Liver (tissue), 10 donors: ENCODE measurements at places on chromosomes 6 and 20.

- DNase-seq = no peak
These were observed 190.4 kb upstream of the JAG1 start for GRCh38 chr20:10864076-10864672.

GRCh38 chr6:44221961-44222335 lies 1.4 kb upstream of the SLC29A1 start:
- DNase-seq = no peak

- DNase-seq = no peak
These were observed 9.3 kb downstream of the ANGPT4 start for GRCh38 chr20:906703-907270.

- DNase-seq = no peak
These were observed 157.2 kb downstream of the SIM1 start for GRCh38 chr6:100307561-100307960.

DNA sequence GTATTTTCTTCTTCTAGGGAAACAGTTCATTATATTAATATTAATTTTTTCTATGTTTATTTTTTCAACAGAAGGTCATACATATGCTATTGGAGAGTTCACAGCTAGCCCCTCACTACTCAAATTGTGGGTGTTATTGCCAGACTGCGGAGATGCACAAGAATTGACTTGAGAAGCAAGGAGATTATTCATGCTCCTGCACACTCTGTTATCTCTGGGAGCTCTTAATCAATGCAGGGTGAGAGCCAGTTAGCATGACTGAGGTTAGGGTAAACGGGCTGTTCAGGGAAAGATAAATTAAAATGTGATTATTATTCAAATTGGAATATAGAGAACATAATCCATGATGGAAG lies 48.9 kb upstream of the DEFB112 start:
- no peak for DNase-seq

DNA sequence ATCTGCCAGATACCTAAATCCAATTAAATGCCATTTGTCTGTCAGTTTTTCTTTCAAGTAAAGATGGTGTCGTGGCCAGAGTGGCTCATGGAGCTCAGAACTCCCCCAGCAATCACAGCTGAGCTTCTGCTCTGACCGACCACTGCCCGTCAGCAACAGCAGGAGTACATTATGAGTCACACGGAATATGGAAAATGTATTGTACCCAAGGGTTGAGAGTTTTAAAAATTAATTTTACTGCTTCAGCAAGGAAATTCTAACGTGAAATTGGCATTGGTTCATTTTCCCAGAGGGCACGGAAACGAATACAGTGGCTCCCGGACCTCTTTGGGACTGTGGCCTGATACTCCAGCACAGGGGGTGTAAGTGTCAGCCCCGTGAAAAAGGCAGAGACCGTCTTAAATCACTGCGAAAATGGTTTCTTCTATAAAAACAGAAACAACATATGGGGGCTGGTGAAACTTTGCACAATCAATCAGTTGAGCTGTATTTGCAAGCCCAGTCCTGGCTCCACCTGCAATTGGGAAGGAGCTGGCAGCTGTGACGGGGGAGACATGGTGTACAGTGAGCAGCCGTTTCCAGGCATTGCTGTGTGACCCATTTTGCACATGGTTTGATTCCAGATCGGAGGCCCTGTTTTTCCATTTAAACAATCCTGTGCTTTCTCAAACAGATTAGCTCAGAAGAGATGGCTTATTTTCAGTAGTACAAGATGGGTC lies 12.8 kb downstream of the NPEPL1 start:
- DNase-seq = no peak

DNA sequence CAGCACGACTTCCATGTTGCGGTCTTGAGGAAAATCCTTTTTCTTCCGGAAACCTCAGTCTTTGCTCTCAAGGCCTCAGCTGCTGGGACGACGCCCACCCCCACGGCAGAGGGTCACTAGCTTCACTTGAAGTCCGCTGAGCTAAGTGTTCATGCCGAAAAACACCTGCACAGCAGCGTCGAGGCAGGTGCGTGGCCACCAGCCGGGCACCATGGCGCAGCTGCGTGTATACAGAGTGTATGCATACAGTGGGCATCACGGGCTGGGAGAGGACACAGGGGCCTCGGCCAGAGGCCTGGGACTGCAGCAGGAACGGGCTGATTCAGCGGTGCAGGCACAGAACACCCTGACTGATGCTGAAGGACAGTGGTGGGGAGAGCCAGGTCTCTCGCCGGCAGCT lies 20.1 kb downstream of the KCNQ2 start:
- DNase-seq = no peak

- no peak for DNase-seq
These were observed 29.3 kb upstream of the PDYN start for GRCh38 chr20:2023151-2023550.

- no peak for DNase-seq
These were observed 636.9 kb downstream of the MMUT start for GRCh38 chr6:48826152-48826515.

GRCh38 chr6:156852147-156852857 lies 75.1 kb downstream of the ARID1B start:
- DNase-seq = no peak

- DNase-seq = no peak
These were observed 596.4 kb downstream of the MMUT start for GRCh38 chr6:48866682-48867081.

GRCh38 chr6:157804448-157805327 lies 18.4 kb upstream of the SNX9 start:
- DNase-seq = no peak

GRCh38 chr6:131061041-131061750 lies 1.8 kb downstream of the EPB41L2 start:
- DNase-seq = no peak

DNA sequence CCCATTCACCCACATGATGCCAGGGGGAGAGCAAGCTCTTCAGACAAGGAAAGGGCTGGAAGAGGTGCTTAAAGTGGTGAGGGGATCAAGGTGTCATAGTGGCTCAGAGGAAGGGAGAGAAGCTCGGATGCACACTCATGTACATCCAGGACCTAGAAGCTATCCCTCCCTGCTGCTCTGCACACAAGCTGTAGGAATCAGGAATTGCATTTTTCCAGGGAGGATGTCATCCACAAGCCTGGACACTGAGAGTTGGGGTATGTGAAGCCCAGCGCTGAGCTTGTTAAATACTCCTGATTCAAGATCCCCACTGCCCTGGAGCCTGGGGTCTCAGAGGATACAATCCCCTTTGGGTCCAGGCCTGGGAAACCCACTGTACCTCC lies 85.8 kb upstream of the CCDC167 start:
- no peak for DNase-seq

DNA sequence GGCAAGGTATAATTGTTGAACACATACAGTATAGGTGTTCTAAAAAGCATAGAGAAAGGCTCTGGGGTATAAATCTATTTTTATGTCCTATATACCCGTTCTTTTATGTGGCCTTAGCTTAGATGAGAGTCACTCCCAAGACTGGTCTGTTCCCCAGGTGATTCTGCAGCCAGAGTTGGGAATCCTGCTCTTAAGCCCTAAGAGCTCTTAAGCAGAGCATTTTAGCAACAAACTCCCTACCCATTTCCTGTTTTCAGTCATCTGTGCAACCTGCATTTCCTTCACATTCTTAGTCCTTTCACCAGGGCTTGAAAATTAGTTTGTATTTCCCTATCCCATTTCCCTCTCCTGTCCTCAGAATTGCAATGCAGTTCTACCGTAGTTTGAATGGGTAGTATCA lies 166.1 kb downstream of the HS3ST5 start:
- no peak for DNase-seq

- no peak for DNase-seq
These were observed 443.8 kb upstream of the GJE1 start for GRCh38 chr6:141688916-141689315.

GRCh38 chr6:25764611-25765010 lies 10.1 kb downstream of the SLC17A4 start:
- DNase-seq = no peak

GRCh38 chr20:33830371-33830770 lies 19.2 kb downstream of the CHMP4B start:
- no peak for DNase-seq

DNA sequence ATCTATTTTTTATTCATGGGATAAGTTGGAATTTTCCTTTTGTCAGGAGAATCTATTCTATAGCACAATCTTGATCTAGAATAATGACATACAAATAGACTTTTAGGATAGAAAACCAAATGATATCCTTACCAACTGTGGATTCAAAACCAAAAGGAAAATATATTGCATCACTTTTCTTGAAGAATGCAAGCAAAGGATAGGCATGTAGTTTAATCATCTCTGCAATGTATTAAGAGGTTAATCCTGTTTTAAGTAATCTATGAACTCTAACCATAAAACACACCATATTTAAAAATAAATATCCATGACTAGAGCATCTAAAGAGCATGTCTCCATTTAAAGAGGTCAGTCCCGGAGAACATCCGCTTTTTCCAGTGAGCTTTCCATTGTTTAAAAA lies 106.7 kb upstream of the CNKSR3 start:
- DNase-seq = no peak

DNA sequence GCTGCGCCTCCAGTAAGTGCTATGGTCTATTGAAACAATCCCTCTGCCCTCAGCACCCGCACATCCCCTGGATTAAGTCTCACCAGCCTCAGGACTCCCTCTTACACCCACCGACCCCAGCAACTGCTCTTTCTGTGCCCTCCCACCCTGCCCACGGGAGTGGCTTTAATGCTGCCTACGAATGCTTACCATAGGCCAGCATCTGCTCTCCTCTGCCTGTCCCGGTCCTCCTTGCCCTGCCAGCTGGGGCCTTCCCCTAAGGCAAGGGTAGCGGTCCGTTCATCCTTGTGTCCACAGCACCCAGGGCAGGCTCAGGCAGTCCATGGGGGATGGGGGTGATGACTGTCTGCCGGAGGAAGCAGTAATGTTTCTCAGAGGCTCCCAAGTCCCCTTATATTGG lies 4.1 kb downstream of the EBF4 start:
- DNase-seq = no peak

GRCh38 chr6:169395080-169395805 lies 141.6 kb upstream of the THBS2 start:
- DNase-seq = no peak

- no peak for DNase-seq
These were observed 1040.0 kb upstream of the MAP3K7 start for GRCh38 chr6:91626911-91627310.

DNA sequence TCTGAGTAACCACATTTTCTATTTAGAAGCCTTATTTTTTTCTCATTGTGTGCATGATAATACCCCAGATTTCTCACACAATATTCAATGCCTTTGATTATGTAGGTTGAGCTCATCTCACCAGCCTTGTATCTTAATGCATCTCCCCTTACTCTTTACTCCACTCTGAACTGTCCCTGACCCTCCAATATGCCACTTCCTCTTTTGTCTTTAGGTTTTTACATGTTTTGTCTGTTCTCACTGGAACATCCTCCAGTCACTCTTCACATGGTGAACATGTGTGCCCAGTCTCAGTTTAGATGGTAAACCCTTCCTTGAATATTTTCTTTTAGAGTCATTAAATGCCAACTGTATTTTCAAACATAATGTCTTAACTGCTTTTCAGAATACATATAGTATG lies 392.9 kb upstream of the IMPG1 start:
- no peak for DNase-seq

DNA sequence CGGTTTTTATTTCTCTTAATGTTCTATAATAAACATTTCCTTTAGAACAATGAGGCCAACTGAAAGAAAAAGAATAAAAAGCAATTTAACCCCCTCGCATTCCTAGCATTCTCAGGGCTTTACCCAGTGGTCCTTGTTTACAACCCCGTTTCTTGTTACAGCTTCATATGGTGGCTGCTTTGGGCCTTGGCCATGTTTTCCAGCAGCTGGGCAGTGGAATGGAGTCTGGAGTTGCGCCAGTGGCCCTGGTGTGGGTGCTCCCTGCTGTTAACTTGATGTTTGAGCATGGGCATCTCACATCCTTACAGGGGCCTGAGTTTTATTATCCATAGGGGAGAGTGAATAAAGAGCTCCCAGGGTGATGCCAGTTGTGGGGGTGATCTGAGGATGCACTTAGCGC lies 18.8 kb downstream of the EFCAB8 start:
- DNase-seq = no peak

DNA sequence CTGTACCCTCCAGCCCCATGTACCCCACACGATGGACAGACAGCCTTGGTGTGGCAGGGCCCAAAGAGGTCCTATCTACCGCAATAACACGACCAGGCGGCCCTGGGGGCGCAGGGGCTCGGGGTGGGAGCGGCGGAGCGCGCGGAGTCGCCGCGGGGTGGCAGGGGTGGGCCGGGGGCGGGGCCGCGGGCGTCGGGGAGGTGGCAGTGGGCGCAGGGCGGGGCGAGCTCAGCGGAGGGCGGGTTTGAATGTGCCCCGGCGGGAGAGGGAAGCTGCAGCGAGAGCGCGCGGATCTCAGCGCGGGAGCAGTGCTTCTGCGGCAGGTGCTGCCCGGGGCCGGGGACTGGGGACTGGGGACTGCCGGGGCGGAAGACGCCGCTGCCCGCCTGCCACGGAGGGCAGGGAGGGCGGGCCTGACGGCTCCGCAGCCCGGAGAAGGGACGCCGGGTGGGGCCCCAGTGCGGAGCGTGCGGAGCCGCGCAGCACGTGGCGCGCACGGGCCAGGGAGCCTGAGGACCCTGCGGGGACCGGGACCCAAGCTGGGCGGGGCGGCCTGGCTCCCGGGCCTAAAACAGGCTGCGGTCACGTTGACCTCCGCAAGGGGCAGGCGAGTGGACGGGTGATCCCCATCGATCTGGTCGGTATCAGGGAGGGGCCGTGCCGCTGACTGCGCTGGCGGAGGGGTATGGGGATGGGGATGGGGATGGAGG lies at the start of gene SLC29A1:
TSS of gene SLC29A1 (plus strand) at position 277 of the 710 bp plus-strand sequence. CDS start 3,719 bp downstream, outside the sequence.
- peak; percentile 87 for DNase-seq

DNA sequence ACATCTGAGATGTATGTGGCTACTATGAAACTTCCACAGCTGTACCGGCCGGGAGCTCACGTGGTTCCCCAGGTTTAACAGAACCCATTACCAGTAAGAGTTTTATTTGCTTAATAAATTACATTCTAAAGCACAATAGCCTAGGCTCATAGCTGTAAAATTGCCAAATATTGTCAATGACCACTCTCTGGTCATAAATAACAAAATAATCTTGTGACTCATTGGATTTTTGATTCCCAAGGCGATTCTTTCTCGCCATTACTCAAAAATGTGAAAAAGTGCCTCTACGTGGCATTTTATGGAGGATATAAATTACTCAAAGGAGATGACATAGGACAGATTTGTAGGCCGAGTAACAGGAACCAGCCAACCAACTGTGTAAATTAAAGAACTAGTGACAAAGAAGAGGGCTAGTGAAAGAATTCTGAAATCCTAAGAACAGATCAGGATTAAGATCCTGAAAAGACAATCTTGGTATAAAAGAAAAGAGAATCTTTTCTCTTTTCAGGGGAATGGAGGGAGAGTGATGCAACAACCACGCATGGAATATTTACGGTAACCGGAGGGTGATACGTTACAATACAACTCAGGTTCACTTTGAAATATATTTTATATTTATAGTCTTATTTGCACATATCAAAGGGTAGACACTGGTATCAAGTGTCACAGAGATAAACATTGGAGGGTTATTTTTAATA lies 199.7 kb downstream of the FOXC1 start:
- DNase-seq = no peak

DNA sequence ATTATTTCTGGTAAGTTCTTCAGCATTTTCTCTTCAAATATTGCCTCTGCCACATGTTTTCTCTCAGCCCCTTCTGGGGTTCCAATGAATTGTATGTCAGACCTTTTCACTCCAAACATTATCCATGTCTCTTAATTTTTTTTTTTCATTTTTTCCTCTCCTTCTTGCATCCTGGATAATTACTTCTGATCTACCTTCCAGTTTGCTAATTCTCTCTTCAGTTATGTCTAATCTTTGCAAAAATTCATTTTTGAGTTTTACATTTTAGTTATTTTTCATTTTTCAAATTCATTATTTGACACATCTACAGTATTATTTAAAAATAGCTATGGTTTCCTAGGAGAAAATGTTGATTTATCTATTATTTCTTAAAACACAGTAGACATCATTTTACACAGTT lies 271.7 kb downstream of the TFAP2B start:
- DNase-seq = no peak
